ENCODE measurements at places on chromosomes 13 and 19. TPM values are rescaled to one million over a fixed set of nuclear protein-coding genes. Genes with fewer than 3 reads are reported as not detected.

JOSD2 gene
- polyA plus RNA-seq: 17.4 TPM

TARM1 gene
- 0.15 TPM for polyA plus RNA-seq

ZNF576 gene
- 10.6 TPM for polyA plus RNA-seq

ZIM2 gene
- 2.0 TPM for polyA plus RNA-seq

ATP4B gene
- 0.55 TPM for polyA plus RNA-seq

GRCh38 chr19:925087-925525 lies 729 bp upstream of the ARID3A start:
- no peak for DNase-seq

- no peak for DNase-seq
Measured at GRCh38 chr19:48418317-48419064, 25.0 kb downstream of the GRIN2D start.

DNA sequence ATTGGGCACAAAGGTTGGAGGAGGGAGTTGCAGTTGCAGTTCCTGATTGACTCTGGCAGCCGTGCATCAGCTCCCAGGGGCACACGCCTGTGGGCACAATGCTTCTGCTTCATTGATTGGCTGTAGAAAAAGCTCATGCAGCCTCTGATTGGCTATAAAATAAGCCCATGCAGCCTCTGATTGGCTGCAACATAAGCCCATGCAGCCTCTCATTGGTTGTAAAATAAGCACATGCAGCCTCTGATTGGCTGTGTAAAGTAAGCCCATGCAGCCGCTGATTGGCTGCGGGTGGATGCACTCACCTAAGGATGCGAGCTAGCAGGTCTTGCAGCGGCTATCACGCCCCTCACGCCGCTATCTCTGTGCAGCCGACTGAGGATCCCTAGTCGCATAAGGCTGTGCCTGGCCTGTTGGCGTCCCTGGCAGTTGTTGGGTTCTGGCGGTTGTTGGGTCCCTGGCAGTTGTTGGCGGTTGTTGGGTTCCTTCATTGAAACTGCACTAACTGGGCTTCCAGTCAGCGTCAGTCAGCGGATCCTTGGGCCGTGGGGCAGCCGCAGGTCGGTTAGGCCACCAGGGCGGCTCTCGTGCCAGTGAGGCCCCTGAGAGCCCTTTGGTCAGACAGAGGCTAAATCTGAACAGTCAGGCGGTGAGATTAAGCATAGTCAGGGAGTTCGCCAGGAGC lies at the start of gene SIGLECL1:
Gene SIGLECL1, plus strand, starts transcription at position 295 of the 682 bp plus-strand sequence. CDS start 12,993 bp downstream, outside the sequence.
- no peak for DNase-seq

GRCh38 chr19:35063940-35064818 lies 22.7 kb downstream of the HPN start:
- DNase-seq: no peak

DNA sequence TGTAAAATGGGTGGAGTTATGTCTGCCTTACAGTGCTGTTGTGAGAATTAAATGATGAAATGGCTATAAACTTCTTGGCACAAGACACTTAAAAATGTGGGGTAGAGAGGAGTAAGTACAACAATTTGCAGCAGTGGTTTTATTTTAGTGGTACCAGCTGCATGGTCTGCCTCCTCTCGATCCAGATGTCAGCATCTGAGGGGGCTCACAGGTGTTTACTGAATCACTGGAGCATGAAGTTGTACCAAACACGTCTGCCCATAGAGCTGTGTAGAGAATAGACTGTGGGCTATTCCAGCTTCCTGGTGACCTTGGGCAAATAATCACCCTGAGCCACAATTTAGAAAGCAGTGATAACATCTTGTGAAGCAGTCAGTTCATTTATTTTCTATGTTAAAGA lies 11.1 kb downstream of the SLC10A2 start:
- DNase-seq: no peak

GRCh38 chr13:113895436-113895835 lies 31.6 kb upstream of the GAS6 start:
- no peak for DNase-seq

DNA sequence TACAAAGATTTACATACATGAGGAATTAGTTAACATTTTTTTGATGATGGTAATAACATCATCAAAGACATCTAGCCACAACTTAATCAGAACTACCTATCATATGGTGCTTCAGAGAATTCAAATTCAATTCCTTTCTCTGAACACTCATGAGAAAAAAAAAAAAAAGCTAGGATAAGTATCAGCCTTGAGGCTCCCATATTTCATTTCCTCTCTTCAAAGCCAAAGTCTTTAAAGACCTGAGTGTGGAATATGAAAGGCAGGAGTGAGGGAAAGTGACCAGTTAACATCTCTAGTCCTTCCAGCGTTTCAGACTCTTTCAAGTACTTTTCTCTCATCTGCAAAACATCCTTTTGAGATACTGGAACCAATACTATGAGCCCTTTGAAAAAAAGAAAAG lies 137.5 kb downstream of the DCLK1 start:
- no peak for DNase-seq
